ENCODE measurements at places on chromosomes 6 and 20.

DNA sequence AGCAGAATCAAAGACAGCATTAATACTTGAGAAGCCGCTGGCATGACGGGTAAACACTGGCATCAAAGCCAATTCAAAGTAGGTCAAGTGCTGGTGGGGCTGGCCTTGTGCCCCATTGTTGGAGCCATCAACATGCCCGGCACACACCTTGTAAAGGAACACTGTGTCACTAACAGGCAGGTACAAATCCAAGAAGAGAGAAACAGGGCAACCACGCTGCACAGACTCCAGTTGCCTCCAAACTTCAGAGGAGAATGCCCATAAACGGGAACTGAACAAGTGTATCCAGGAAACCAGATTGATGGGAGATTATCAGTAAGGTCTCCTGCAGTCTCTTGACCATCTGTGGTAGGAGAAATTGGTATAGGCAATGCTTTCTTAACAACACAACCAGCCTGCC is 127.0 kb upstream of the STXBP5 start:
- no peak for DNase-seq

DNA sequence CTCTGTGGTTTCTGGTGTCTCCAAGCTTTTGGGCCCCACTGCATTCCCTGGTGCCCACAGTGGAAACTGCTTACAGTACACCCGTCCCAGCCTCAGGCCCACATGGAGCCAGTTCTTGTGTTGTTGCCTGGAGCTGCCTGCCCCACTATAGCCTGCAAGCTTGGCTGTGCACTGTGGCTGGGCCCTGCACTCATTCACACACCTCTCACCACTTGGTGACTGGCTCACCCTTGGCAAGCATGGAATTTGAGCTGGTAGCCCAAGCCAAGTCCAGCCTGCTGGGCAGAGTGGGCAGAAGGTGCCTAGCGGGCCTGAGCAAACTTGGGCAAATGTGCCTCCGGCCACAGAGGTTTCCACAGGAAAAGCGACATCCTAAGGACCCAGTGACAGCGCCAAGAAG is 472.3 kb downstream of the MMUT start:
- no peak for DNase-seq

DNA sequence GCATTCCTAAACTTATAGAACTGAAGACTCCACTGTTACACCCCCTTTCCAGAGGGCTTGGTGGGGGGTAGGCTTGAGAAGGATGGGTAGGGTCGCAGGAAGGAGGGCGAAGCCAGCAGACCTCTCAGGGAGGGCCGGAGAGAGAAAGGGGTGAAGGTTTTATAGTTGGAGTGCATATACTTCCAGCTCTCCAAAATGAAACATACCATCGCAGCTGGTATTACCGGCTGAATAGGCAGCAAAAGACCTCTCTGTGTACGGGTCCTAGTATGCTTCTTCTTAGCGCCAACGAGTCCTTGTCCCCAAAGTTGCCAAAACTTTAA is 1.0 kb upstream of the VGLL2 start:
- no peak for DNase-seq

GRCh38 chr6:25257686-25258348 is 21.4 kb upstream of the CARMIL1 start:
- DNase-seq: no peak

- no peak for DNase-seq
Observed at GRCh38 chr20:8095648-8096572, 36.2 kb upstream of the PLCB1 start.

DNA sequence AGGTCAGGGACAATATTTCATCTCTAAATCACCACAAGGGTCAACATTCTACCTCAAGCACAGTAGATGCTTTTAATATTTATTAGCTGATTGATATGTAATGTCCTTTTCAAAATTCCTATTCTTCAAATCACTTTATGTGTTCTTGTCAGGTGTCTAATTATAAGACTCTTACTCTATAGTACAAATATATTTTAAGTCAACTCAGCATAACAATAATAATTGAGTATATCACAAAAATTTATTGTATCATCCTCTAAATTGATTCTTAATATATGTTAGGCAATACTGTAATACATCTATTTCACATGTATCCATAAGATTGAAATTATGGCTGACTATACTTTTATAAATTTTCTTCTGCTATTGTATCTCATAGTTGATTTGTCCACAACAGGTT is 423.9 kb downstream of the PKHD1 start:
- DNase-seq: no peak

- no peak for DNase-seq
Observed at GRCh38 chr20:10454151-10454750, 19.1 kb downstream of the SLX4IP start.

DNA sequence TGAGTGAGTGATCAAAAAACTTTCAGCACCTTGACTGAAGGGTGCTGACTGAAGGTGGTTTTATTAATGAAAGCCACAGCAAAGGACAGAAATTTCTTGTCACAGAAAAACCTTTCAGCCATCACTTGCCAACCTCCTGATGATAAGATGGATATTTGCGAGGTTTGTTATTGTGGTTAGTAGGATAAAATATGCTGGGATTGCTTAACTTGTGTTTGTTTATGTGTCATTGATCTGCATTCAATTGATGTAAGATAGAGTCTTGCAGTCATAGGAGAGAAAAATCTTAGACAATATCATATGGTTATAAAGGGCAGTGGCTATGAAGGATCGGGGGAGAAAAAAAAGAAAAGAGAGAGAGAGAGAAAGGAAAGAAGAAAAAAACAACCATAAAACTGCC is 1.2 kb downstream of the TSBP1 start:
- peak; percentile 3 for DNase-seq

DNA sequence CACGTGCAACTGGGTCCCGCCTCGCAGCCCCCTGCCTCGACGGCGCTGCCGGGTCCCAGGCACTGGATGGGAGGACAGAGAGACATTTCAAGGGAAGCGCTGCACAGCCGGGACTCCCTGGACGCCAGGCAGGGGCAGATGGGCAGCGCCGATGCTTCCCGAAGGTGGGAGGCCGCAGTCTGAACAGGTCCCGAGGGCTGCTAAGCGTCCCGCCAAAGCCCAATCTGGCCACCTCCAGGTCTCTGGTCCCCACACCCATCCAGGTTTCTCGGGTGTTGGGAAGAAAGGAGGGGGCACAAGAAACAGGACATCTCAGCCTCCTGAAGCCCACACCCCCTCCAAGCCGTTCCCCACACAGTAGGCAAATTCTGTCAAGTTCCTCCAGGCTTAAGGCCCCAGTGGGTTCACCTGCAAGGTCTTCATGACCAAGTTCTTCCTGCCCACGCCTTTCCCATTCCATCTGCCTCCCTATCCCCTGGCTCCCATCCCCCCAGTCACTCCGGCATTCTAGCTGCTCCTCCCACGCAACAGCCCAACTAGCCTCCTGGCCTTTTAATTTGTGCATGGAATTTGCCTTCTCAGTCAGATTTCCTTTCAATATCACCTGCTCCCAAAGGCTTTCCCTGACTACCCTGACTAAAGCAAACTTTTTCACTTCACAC is 5.4 kb upstream of the CPXM1 start:
- peak; percentile 76 for DNase-seq

DNA sequence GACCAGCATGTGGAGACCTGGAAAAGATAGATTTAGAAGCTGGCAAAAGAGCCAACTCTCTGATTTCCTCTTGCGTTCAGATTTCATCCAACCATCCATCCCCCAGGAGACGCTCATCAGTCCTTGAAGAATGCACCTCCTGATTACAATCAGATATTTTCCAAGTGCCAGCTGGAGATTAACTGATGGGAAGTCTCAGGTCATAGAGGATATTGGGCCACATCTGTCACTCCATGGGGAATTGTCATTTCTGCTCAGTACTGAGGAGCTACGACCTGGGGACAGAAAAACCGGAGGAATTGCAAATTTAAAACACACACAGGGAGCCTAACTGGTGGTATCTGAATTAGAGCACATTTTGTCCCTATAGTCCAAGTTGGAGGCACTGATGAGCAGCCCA is 496.2 kb upstream of the SULF2 start:
- no peak for DNase-seq

DNA sequence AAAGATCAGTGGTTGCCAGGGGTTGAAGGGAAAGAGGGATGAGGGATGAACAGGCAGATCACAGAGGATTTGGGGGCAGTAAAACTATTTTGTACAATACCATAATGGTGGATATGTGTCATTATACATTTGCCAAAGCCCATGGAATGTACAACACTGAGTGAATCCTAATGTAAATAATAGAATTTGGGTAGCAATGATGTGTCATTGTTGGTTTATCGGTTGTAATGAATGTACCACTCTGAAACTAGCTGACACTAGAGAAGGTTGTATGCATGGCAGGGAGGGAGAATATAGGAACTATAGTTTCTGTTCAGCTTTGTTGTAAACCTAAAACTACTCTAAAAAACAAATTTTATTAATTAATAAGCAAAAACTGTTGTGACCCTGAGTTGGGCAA is 17.8 kb upstream of the ASF1A start:
- no peak for DNase-seq

DNA sequence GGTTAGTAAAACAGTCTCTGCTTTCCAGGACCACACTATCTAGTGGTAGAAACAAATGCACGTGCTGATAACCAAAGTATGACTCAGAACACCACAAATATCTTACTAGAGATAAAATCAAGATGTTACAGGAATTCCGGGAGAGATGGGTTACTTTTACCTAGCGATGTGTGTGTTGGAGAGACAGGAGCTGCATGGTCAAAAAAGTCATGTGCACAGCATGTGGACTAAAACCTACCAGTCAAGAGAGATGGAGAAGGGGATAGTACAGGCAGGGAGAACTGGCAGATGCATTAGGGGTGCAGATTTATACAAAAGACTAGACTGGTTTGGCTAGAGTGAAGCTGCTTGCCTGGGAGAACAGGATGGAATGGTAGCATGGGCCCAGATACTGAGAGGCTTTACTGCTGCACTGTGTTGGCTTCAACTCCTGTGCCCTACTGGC is 75.3 kb upstream of the MRAP2 start:
- DNase-seq: peak; percentile 5

GRCh38 chr20:63175038-63175895 is 40.7 kb downstream of the YTHDF1 start:
- no peak for DNase-seq

DNA sequence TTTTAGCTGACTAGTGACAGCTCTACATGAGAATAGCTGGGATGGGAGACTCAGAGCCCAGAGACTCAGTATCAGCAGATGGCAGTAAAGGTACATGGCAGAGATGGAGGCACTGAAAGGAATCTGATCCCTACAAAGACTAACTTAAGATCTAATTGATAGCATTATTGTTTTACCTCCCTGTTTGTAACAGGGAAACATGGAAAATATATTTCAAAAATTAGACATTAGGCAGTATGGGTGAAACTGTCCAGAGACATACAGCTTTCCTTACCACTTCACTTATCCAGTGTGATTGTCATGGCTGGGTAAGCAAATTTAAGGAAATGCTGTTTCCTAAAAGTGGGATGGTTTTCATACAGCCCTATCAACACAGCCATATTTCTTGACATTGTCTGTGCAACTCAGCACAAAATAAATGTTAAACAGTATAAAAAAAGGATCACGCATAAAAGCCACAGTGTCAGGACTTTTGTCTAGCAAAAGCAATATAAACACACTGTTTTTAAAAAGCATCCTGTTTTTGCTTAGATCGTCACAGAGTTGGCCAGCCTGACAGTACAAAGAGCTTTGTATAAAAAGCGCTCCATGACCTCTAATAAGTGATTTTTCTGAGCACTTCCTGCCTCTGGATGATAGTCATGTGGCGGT is 376.9 kb downstream of the PHF3 start:
- peak; percentile 27 for DNase-seq

DNA sequence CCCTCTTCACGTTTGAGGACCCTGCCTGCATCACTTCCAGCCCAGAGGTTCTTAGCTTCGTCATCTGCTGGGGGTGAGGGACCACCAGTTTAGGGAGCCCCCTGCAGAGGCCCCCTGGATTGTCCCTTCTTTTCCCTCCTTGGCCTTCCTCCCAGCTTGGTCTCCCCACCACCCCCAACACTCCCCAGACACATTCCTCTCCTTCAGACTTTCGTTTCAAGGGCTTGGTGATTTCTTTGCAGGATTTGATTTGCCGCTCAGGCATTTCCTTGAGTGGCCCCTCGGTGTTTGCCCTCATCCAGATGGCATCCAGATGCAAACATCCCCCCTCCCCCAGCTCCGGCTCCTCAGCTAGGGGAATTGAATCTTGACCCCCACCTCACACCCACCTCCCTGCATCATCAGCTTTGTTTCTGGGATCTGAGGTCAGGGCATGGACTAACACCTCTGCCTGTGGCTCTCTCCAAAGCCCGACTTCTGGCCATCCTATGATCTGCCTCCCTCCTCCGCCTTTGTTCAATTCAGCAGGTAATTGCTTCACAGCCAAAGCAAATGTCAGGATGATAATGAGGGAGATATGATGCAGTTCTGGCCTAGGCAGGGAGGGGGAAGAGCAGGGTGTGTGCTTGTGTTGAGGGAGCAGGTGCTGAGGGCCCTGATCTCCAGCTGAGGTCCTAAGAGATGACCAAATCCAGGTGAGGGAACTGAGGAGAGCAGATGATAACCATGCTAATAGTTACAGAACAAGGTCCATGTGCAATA is 141.5 kb downstream of the VEGFA start:
- DNase-seq: peak; percentile 16

- no peak for DNase-seq
Observed at GRCh38 chr6:131955876-131956275, 4.7 kb upstream of the CCN2 start.

- DNase-seq: no peak
Observed at GRCh38 chr6:127457456-127458064, 1.6 kb downstream of the KIAA0408 start.

- no peak for DNase-seq
Observed at GRCh38 chr6:169099411-169100202, 154.0 kb downstream of the THBS2 start.

DNA sequence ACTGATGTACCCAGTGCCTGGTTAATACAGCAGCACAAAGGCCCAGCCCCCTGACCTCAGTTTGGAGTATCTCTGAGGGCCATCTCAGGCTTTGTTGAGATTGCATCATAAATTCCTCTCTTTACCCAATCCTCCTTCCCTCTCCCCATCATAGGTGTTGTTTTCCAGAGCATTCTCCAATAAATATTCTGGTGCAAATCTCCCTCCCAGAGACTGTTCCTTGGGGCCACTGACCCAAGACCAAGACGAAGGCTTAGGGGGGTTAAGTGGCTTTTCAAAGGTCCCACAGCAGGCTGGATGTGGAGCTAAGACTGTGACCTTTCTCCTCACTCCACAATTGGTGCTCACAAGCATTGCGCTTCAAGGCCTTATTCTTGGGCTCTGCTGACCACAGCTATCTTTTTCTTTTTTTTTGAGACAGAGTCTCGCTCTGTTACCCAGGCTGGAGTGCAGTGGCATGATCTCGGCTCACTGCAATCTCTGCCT is 72.4 kb upstream of the ZMYND8 start:
- DNase-seq: no peak
